HT1080 (cell line): ENCODE measurements at places on chromosomes 7 and 10.

- DNase-seq, result peak; percentile 4
Measured at GRCh38 chr7:36570528-36571189, 153.6 kb downstream of the AOAH start.

DNA sequence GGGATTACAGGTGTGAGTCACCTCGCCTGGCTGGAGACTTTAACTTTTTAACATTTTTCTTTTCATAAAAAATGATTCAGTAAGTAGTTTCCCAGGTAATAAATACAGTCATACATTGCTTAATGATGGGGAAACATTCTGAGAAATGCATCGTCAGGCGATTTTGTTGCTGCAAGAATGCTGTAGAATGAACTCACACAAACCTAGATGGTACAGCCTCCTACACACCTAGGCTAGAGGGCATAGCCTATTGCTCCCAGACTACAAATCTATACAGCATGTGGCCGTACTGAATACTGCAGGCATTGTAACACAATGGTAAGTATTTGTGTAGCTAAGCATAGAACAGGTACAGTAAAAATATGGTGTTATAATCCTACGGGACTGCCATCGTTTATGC lies 108.5 kb upstream of the SFMBT2 start:
- DNase-seq, result no peak

DNA sequence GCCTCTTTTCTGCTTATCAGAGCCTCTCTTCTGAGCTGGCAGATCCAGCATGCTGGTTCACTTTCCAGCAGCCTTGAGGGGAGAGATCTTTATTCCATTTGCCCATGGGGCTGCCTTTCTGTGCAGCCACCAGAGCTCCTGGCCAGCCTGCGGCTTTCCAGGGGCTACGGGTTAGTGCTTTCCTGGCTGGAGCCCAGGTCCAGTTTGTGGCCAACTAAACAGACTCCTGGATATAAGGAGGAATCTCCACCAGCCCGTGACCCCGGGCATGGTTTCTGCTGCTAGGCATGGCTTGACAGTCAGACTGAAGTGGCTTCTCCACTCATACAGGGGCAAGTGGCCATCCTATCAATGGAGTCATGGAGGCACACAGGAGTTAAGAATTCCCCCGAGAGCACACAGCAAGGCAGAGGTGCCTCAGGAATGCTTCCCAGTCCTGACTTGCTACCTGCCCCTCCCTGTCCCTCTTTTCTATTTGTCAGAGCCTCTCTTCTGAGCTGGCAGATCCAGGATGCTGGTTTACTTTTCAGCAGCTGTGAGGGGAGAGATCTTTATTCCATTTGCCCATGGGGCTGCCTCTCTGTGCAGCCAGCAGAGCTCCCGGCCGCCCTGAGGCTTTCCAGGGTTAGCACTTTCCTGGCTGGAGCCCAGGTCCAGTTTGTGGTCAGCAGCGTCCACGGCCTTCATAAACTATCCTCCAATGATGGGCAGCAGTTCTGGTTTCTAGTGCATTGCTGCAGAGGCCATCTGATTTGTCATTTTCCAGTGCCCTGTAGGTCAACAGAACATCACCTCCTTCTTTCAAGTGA lies 35.9 kb downstream of the TSPAN15 start:
- no peak for DNase-seq

DNA sequence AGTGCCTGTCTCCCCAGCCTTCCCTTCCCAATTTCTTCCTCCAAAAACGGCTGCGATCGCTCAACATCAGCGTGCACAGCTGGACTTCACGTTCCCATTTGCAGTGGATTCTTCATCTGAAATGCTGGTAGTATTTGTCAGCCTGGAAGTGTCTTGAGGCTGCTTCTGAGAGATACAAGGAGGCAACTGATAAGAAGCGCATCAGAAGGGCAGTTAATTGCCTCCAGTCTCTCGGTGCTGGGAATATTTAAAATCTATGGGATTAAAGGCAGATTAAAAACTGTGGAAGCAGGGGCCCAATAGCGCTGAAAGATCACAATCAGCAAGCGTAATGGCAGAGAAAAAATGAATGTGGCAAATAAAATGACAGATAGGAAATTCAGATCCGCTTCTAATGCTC lies 450.0 kb downstream of the GATA3 start:
- DNase-seq, result no peak

GRCh38 chr10:104681485-104681884 lies 40.4 kb downstream of the SORCS3 start:
- no peak for DNase-seq

DNA sequence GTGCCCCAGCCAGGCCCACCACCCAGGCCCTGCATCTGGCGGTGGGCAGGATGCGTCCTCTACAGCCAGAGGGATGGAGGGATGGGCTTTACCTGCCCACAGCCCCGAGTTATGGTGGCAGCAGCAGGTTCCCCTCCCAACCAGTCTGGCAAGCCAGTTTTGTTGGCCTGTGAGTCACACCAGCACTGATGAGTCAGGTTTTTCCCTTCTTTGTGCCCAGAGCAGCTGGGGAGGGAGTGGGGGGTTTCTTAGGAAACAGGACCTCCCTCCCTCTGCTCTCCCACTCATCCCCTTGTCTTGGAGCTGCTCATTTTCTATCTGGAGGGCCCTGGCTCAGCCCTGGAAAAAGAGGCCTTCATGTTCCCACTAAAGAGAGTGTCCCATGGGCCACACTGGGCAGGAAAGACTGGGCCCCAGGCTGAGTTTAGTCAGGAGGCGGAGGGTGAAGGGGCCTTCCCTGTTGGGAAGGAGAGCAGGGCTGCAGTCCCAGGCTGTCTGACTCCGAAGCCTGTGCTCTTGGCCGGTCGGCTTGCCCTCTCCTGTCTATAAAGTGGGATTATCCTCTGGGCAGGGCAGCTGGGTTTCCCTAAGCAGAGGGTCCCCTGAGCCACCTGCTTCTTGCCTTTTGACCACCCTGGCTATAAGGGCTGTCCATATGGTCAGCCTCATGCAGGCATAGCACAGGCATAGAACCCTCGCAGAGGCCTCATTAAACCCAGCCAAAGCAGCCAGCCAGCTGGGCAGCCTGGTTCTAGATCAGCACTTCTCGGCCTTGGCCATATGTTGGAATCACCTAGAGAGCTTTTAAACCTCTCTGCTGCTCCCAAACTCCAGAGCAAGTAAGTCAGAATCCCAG lies 30.2 kb upstream of the ANKRD2 start:
- peak; percentile 98 for DNase-seq

- DNase-seq, result no peak
Measured at GRCh38 chr10:43596546-43596945, 9.7 kb upstream of the ZNF485 start.

- no peak for DNase-seq
Measured at GRCh38 chr7:116455499-116455898, 44.0 kb upstream of the CAV2 start.

GRCh38 chr10:113132591-113133121 lies 182.6 kb downstream of the TCF7L2 start:
- DNase-seq, result no peak

- no peak for DNase-seq
Measured at GRCh38 chr7:127619681-127620405, 1.9 kb upstream of the PAX4 start.

GRCh38 chr7:40009301-40009700 lies 59.2 kb downstream of the CDK13 start:
- DNase-seq, result no peak

DNA sequence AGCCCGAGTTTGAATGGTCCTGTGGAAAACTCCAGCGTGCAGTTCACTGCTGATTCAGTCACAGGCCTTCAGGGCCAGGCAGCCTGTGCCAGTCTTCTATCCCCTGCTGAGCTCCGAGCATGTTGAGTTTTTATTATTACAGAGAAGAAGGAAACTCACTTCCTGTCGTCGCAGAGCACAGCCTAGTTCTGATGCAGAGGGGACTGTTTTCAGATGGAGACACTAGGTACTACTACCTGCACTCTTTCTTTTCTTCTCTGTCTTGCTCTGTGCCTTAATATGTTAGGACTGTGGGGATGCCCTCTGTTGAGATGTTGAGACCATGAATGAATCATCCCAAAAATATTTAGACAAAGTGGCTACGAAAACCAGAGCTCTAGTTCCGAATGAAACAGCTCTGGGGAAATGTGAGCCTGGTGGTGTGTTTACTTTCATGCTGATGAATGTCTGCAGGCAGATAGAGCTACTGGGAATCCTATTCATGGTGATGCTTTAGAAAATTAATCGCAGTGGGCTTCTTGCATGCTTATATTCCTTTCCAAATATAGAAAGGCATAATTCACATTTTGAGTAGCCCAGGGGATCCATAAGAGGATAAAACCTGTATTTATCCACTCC lies 29.6 kb downstream of the CASP7 start:
- DNase-seq, result peak; percentile 82

DNA sequence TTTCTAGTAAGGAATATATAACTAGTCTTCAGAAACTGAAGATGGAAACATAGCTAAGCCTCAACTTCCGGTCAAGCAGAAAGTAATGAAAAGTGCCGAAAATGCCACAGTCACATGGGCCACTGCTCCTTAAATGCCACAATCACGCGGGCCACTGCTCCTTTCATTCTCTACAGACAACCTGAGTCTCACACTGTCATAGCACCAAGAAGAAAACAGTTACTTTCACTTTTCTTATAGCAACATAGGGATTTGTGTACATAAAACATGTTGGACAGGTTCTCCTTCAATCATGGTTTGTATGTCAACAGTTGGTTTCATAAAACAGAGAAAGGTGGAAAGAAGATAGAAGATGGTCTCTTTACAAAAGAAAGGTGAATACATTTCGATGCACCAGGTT lies 48.6 kb upstream of the NOBOX start:
- no peak for DNase-seq

DNA sequence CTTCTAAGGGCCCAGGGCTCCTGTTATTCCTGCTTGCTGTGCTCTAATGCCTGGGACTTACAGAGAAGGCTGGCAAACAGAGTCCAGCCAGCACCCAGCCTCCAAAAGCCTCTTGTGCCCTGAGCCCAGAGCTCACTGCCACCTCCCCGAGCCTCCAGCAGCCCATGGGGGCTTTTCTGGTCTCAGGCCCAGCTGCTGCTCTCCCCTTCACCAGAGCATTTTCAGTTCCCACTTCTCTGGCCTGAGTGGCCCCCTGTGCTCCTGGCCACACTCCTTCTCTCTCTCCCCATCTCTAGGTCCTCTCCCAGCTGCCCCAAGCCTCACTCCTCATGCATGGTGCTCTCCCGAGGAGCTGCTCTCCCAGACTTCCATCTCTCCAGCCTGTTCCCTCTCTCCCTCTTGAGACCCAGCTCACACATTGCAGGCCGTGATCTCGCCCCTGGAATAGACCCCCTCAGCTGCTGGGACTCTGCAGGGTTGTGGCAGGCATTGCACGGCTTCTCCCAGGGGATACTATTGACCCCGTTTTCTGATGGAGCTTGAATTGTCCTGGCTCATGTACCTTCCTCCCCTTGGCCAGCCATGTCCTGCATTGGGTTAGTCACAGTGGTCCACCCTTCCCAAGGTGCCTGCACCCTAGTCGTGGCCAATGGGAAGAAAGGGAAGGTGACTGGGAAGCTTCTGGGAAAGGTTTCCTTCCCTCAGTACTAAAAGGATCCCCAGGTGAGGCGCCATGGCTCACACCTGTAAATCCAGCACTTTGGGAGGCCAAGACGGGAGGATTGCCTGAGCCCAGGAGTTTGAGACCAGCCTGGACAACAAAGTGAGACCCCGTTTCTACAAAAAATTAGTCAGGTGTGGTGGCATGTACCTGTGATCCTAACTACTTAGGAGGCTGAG lies 9.0 kb upstream of the RASSF4 start:
- DNase-seq, result no peak

- DNase-seq, result no peak
Measured at GRCh38 chr7:39714447-39715091, 91.2 kb downstream of the RALA start.

- no peak for DNase-seq
Measured at GRCh38 chr7:158396982-158397862, 190.4 kb downstream of the PTPRN2 start.

GRCh38 chr10:30493609-30494530 lies 59.9 kb downstream of the MAP3K8 start:
- DNase-seq, result no peak

DNA sequence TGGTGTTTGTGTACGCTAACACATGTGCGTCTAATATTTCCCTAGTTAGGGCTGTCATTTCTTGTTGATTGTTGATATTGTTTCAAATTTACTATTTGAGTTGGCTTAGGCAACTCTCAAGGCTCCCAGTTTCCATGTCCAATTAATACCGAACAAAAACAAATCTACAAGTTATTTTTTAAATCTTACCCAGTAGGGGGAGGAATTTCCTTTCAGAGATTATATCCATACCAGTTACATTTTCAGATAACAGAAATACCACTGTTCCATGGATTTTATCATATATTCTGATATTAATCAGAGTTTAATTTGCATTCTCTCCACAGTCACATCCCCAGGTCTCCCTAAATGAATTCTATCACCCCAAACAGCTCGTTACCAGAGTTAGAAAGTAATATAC lies 7.2 kb upstream of the AKR1B10 start:
- no peak for DNase-seq

- no peak for DNase-seq
Measured at GRCh38 chr7:25594728-25595127, 366.4 kb upstream of the NPVF start.

DNA sequence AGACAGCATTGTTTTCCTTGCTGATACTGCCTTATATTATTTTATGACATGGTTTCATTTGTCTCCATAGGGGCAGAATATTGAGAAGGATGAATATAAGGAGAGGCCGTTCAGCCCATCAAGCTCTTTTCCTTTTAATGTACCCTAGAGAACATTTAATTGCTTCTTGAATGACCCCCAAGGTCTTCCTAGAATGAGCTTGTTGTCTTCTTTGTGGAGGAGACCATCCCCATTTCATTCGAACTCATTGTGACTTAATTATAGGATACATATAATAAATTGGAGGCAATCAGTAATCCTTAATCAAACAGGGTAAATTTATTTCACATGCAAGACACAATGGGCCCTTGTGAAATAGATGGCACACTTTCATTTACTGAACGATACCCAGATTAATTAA lies 231.3 kb downstream of the MDFIC start:
- DNase-seq, result no peak

- no peak for DNase-seq
Measured at GRCh38 chr10:28560617-28561016, 27.7 kb downstream of the WAC start.

DNA sequence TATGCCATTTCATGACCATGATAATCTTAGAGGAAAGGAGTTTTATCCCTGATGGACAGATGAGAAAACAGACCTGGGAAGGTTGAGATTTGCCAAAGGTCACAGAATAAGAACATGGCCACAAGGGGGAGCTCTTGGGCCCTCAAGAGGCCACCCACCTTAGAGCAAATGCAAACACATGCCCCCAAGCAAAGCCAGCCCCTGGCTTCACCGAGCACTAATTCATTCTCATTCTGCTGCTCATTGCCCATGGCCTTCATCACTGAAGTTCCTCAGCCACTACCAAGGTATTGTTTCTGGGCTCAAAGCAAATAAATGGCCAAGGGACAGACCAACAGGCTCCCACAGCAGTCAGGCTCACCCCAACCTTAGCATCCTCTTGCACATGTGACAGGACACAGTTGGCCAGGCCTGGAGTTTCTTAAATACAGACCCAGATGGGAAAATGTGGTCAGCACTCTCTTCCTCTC lies 44.2 kb downstream of the PDLIM1 start:
- peak; percentile 71 for DNase-seq

GRCh38 chr7:1526271-1526754 lies 4.2 kb upstream of the MAFK start:
- no peak for DNase-seq
